ENCODE measurements at places on chromosomes 1 and 21.

- peak; percentile 97 for DNase-seq
Observed at GRCh38 chr1:150926097-150926741, at the start of gene SETDB1. SETDB1 (plus strand) TSS chr1:150926363; CDS start chr1:150927715, 1,352 bp downstream.

GRCh38 chr1:29798699-29799566 lies 562.6 kb downstream of the PTPRU start:
- DNase-seq: no peak

GRCh38 chr1:27366113-27366410 lies 699 bp downstream of the MAP3K6 start:
- DNase-seq: peak; percentile 74

DNA sequence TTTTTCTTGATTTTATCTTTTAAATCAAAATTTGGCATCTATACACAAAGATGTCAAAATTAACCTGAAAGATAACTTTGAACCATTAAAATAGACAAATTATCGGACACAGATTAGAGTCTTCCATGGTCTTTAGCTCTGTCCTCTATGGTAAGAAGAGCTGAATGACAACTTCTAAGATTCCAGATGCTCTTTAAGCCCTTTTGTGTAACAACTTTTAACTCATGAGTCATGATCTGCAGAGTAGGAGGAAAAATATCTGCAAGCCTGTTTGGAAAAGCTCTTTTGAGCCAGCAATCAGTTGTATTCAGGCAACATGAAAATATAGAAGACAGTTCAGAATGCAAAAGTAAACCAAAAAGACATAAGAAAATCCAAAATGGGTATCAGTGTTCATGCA lies 37.8 kb downstream of the TTC13 start:
- no peak for DNase-seq

DNA sequence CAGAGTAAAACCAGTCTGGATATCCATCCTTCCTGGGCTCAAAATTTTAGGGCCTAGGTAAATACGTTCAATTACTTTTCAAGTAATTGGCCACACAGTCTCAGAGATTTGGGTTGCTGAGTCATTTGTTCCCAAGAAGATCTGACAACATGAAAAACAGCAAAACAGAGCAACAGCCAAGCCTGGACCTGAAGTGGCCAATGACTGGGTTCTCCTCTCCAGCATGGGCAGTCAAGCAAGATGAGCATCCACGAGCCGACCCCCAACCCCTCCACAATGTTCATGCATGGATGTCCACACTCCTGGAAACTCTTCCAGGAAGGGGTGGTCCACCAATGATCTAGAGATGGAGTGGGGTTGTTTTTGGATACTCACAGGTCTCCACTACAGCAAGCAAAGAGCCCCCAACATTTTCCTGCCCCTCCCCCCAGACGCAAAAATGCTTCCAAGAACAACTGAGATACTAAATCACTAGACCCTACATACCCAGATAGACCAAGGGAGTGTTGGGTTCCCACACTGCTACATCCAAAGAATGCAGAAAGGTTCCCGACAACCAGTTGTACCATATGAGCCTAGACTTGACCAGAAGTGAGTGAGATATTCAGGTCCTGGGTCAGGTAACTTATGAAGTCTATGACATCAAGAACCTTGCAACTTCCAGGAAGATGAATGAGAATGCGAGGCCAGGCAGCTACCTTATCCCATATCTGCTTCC lies 73.0 kb downstream of the CD46 start:
- peak; percentile 75 for DNase-seq

DNA sequence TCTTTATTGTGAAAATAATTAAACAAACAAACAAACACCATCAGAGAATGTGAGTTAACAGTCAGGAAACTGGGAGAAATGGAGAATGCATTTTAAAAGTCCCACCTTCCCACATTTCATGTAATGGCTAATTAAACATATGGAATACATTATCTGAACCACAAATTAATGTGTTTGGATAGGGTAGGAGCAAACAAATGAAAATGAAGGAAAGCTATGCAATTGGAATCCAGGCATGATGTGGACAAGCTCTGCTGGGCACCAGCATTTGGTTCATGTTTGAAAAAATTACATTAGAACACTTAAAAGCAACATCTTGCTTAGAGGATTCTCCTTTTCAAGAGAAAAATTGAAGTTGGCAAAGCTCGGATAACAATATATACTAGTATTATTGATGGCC lies 628.1 kb downstream of the LMO4 start:
- no peak for DNase-seq

DNA sequence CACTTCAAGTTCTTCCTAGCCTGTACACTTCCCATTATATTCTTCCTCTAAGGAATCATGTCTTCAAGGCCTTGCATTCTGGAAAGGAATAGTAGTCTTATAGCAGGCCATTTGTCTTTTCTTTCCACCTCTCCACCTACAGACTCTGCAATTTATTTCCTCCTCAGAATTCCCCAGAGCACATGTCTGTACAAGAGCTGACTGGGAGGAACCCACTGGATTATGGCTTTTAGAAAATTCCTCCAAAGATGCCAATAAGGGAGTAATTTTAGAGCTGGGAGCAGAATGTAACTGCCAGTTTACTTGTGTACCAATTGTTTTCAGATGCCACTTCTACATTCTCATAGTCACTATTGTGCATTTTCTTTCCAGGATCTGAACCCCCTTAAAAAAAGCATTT lies 3.4 kb upstream of the PSMG1 start:
- DNase-seq: no peak

DNA sequence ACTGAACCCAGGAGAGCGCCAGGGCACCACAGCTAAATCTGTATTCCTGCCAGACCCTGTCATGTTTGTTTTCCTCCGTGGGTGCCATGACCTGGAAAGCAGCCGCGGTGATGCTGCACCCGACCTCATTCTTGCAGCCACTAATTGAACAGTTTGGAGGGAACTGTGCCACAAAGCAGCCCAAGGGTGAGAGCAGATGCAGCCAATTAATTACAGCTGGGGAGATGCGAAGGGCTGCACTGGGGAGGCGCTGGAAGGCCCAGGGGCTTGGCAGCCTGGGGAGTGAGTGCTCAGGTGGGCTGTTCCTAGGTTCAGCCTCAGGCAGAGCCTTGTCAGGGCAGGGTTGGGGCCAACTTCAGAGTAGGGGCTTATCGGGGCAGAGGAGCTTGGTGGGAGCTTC lies 158.4 kb upstream of the CD34 start:
- no peak for DNase-seq

DNA sequence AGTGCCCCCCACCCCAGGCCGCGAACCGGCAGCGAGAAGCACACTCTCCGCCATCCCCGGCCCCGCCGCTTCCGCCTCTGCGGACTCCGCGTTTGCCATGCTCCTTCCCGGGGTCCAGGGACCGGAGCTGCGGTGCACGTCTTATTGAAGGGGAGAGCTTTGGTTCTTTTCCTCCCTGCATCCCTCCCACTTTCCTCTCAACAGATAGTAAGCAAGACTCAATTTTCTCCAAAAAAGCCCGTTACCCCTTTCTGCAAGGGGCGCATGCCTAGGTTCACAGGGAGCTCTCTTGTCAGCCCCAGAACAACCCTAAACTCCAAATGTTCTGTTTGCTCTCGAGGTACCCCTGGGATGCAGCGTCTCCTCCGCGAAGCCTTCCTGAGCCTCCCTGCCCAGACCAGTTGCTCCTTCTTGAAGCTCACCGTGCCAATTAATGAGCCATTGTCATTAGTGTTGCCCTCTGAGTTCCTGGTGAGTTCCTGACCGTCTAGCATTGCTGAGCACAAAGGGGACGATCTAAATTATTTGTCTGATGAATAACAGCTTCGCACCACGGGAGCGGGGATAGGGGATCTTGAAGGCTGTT lies 8.1 kb downstream of the FOXD3 start:
- DNase-seq: no peak

GRCh38 chr1:224534731-224535130 lies 81.4 kb upstream of the CNIH3 start:
- no peak for DNase-seq

GRCh38 chr1:27179379-27179778 lies 24.5 kb upstream of the SLC9A1 start:
- no peak for DNase-seq

- DNase-seq: no peak
Observed at GRCh38 chr1:36831186-36831810, 203.0 kb downstream of the GRIK3 start.

GRCh38 chr1:111795401-111795800 lies 39.7 kb downstream of the DDX20 start:
- no peak for DNase-seq

DNA sequence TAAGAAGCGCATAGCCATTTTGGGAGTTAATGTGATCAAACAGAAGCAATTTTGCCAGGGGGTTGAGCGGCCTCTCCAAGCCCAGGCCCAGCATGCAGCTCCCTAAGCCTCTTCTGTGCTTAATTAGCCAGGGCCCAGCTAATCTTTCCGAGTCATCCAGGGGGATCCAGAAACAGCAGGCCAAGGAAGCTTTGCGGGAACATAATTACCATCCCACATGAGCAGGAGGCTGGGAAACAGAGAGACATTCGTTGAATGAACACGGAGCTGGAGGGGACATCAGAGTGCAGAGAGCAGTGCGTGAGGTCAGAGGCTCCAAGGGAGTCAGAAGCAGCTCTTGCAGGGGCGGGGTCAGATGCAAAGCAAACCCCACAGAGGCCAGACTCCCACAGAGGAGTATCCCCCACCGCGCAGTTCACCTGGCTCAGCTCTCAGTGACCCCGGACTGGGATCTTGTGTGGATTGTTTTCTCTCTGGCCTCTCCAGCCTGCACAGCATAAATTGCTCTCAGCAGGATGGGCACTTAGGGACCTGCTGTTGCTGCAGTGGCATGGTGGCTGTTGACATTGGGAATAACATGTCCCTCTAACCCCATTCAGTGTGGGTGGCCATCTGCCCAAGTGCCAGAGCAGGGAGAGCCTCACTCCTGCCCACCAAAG lies 657.4 kb downstream of the AJAP1 start:
- no peak for DNase-seq

- DNase-seq: no peak
Observed at GRCh38 chr1:169295425-169295824, 72.2 kb downstream of the NME7 start.

DNA sequence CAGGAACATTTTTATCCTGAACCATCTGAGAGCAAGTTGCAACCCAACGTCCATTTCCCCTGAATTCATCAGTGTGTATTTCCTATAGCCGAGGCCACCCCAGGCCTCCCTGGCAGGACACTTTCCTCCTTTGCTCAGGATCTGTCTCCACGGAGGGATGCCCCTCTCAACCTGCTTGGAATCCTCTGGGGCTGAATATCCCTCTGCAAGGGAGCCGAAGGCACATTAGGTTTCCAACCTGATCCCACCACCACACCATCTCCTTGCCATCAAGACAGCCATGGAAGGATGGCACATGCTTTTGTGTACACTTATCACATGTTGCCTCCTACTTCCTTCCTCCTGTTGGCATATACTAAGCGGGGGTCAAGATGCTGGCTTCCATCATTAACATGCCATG lies 74.8 kb upstream of the EDN2 start:
- no peak for DNase-seq

DNA sequence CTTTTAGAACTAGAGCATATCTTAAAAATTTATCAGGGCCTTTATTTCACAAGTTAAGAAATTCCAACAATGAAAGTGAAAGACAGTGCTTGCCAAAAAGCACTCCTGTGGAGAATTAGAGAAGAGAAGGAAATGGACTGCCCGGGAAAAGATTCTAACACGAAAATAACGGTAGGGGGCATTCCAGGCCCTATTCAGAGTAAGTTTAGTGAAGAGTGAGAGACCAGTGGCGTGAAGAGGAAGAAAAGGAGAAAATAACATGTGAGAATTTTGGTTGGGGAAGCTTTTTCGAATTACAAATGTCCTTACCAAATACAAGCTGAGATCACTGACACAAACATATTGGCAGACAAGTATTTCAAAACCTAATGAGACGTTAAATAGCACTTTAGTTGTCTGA lies 38.4 kb upstream of the RBM34 start:
- DNase-seq: no peak

DNA sequence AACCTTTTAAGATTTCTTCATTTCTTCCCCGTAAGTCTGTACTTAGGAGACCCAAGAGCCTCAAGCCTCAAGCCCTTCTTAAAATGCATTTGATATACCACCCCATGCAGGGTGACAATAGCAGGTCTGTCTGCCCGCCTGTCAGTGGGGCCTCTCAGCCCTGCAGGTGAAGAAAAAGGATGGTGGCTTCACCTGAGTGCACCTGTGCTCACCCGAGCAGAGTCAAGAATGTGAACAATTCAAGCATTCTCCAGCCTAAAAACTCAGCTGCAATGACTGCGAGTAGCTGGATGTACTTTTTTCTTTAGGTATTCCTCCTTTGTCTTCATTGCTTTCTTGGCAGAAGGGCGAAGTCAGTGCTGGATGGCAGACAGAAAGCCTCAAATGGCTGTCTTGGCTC lies 203.3 kb downstream of the LMX1A start:
- no peak for DNase-seq

GRCh38 chr1:172324086-172324485 lies 96.4 kb upstream of the C1orf105 start:
- no peak for DNase-seq

DNA sequence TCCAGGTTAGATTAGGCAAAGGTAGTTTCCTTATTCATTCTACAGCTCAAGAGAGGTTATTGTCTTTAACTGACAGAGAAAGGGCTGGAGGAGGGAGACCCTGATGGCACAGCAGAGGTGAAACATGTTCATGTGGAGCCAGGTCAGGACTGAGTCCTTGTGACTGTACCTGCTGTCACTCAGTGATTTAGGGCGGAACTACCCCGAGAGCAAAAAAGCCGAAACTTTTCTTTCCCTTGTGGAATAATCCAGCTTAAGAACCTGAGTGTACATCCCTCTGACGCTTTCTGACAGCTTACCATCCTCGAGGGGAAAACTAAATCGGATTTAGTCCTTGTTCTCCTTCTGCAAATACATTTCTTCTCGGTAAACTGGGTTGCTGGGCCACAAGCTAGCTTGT lies 273.2 kb downstream of the BACH1 start:
- no peak for DNase-seq
